ENCODE measurements at places on chromosomes 4 and X.

DNA sequence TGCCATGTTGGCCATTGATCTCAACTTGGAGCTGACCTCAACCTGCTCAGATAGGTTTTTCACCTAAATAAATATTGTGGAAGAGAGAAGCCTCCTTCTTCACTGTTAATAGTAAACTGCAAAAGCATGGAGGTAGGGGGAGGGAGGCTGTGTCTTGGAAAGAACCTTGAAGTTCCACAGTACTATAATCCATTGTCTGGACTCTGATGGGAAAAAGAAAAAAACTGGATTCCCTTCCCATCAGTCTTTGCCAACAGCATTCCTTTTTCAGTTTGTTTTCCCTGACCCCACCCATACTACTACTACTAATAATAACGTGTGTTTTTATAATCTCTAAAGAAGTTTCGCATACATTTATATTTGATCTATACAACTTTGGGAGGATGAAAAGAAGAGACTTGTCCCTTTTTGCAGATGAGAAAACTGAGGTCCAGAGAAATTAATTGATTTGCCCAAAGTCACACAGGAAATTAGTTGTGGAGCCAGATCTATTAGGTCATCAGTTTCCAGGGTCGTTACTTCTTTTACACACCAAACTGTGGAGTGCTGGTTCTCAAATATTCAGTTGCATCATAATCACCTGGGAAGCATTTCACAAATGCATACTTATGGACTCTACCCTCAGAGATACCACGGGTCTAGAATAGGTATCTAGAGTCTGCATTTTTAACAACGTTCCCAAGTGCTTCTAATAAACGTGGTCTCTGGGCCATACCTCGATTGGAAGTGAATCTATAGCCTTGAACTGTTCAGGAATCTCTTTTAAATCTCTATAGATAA is 59.1 kb downstream of the LUZP4 start:
- no peak for DNase-seq

GRCh38 chr4:3252480-3252828 is 3.5 kb downstream of the MSANTD1 start:
- no peak for DNase-seq

DNA sequence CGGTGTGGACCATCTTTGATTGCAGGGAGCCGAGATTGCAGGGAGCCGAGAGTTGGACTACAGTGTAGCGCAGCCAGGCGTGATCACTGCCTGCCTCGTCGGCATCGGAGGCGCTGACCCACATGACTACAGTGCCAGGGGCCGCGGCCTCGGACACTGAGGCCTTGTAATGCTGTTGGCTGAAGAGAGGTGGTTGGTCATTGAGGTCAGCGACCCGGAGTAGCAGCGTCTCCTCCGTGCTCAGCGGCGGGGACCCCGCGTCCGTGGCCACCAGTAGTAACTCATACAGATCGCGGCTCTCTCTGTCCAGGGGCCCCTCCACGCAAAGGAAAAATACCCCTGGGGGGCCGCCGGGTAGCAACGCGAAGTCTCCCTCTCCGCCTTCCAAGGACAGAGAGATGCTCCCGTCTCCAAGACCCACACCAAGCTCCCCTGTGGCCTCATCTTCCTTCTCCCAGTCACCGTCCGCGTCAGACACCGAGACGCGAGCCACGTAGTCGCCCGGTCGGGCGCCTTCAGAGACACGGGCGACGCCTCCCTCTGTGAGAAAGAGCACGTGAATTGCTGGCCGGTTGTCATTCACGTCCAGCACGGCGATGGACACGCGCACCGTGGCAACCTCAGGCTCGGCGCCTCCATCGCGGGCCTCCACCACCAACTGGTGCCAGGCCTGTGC is 1.9 kb downstream of the DCHS2 start:
- DNase-seq: no peak

DNA sequence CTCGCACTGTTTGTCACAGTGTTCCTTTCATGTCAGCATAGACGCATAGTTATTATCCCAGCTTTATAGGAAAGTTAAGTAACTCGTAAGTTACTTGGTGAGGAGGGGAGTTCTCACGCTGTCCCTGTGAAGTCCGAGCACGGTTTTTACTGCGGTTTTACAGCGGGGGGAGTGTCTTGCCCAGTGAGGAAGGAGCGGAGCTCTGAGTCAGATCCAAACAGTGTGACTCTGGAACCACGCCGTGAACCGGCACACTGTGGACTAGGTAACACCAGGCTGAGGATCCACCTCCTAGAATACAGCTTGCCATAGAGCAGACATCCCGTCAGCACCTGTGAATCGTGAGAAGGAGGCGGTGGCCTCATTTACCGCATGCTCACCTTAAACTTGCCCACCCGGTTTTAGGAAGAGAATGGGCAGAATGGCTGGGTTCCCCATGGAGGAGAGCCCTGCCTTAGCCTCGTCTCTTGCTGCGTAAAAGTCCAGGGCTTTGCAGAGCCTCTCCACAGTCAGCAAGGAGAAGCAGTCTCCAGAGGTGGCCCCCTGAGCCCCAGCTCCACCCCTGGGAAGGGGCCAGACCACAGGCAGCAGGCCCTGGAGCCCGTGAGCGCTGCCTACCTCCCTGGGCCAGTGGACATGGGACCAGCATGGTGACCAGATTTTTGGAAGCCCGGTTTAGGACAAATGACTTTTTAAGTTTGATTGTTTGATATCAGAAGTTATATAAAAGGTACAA is 40.2 kb upstream of the HGFAC start:
- DNase-seq: peak; percentile 14

DNA sequence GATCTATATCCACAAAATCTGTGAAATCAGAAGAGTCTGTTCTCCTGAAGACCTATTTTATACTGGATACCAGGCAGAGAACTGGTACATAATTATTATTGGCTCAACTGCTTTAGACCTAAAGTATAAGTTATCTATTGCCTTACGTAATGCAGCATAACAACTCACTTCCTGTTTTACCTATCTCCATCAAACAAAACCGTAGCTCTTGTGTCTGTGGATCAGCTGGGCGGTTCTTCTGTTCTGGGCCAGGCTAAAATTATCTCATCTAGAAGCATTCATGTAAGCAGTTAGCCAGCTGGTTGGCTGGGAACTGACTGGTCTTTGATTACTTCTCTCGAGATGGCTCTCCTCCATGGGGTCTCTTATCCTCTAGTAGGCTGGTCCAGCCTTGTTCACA is 57.8 kb downstream of the PPP1R2C start:
- DNase-seq: no peak

- peak; percentile 16 for DNase-seq
These were observed 1074.1 kb upstream of the SLIT2 start for GRCh38 chr4:19177616-19178015.

DNA sequence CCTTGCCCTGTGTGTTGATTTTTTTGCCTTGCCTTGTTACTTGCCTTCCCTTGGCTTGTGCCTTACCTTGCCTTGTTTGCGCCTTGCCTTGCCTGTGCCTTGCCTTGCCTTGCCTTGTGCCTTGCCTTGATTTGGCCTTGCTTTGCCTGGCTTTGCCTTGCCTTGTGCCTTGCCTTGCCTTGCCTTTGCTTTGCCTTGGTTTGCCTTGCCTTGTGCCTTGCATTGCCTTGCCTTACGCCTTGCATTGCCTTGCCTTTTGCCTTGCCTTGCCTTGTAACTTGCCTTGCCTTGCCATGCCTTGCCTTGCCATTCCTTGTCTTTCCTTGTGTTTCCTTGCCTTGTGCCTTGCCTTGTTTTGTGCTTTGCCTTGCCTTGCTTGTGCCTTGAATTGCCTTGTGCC is 94.6 kb downstream of the TAB3 start:
- no peak for DNase-seq

- no peak for DNase-seq
These were observed 13.3 kb downstream of the NFKB1 start for GRCh38 chr4:102514298-102514964.

- no peak for DNase-seq
These were observed 41.3 kb downstream of the TRAPPC11 start for GRCh38 chr4:183700407-183700806.

DNA sequence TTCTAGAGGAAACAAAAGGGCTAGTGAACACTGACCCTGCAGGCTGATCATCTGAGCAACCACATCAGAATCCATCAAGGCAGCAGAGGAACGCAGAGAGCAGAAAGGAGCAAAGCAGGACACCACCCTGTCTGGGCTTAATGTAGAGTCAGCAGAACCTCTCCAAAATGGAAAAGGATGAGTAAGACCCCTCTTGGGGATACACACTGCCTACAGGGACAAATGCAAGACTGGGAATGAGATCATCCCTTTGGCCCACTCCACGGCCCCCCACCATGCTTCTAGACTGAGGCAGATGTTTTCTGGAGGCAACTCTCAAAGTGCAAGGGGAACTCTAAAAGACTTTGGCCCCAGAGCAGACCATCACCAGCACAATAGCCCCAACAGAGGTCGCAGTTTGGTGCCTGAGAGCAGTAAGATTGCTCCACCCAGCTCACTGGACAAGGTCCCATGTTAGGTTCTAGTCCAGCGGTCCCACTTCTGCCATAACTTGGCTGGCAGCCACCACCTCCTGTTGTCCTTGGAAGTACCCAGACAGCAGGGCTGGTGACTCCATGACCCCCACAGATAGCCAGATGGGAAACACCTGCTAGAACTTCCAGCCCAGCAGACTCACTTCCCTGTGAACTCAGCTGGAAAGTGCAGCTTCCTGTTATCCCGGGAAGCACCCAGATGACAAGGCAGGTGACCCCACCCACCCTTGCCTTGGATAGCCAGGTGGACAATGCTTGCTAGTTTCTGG is 372.7 kb downstream of the INPP4B start:
- no peak for DNase-seq

DNA sequence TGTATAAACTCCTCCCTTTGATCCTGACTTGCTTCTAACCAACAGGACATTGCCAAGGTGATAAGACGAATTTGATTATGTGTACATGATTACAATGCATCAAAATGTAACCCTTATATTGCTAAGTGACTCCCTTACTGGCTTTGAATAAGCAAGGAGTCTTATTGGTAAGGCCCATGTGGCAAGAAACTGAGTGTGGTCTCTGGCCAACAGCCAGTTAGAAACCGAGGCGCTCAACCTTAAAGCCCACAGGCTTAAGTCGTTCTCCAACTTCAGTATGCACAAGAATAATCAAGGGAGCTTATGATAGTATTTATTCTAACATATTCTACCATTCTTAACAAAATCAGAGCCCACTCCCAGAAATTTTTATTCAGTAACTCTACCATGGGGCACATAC is 374.2 kb upstream of the F9 start:
- no peak for DNase-seq

DNA sequence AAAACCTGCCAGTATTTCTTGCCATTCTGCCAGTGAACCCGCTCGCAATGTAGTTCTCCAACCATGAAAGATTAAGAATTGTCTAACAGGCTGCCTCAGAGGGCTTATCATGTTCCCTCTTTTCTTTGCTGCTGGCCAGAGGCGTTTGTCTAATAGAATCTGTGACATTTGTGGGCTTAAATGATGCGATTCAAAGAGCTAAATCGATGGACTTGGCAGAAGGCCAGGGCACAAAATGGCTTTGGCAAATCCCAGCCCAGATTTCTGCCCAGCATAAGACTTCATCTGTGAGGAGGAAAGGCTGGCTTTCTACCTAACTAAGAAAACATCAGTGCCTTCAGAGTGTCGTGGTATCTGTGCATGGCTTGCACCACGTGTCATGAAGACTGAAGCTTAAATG is 79.9 kb downstream of the TRPC5OS start:
- no peak for DNase-seq

GRCh38 chrX:116232833-116233232 is 62.3 kb downstream of the AGTR2 start:
- DNase-seq: peak; percentile 52

DNA sequence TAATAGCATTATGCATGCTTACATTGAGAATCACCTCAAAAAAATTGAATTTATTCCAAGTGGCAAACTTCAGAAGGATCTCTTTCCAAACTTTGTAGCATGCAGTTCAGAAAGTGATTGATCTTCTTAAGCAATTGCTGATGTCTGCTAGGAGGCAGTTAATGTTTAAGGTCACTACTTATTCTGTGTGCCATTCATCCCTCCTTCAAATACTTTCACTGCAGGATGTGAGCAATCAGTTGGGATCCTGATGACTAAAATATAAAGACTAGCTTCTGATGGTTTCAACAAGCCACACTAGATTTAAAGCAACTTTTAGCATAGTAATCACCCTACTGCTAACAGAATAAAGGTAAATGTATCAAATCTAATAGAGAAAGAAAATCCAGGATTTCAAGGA is 414.1 kb downstream of the ADGRL3 start:
- peak; percentile 49 for DNase-seq

DNA sequence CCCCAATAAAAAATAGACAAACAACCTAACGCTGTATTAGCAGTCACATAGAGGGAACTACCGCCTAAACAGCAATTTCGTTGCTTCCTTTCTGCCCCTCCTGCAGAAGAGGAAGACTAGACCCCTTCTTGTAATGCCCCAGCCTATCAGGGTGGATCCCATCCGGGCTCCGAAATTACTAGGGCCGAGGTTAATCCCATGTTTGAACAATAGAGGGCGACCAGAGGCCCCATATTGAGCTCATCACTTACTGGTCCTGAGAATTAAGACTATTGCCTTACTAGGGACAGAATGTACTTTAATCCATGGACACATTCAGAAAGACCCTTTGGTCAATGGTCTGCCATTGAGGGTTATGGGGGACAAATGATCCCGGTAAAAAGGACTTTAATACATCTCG is 11.8 kb upstream of the ZNF630 start:
- DNase-seq: peak; percentile 36

GRCh38 chr4:148292686-148293085 is 149.5 kb downstream of the NR3C2 start:
- DNase-seq: no peak

GRCh38 chrX:121671649-121672048 is 624.2 kb downstream of the GLUD2 start:
- DNase-seq: no peak

- DNase-seq: no peak
These were observed 62.0 kb downstream of the PHKA1 start for GRCh38 chrX:72652082-72652481.

DNA sequence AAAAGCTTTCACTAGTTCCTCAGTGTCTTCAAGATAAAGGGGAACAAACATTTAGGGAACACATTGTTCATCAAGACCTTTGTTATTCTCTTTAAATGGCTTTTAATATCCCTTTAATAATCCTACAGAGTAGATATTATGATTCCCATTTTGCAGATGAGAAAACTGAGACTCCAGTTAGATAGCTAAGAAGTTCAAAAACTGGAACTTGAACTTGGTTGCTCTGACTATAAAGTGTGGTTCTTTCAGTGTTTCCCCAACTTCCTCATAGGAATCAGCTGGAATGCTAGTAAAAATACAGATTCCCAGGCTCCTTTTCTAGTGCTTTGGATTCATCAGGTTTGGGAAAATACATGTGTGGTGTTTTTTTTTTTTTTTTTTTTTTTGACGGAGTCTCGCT is 37.7 kb downstream of the DLG3 start:
- DNase-seq: no peak

DNA sequence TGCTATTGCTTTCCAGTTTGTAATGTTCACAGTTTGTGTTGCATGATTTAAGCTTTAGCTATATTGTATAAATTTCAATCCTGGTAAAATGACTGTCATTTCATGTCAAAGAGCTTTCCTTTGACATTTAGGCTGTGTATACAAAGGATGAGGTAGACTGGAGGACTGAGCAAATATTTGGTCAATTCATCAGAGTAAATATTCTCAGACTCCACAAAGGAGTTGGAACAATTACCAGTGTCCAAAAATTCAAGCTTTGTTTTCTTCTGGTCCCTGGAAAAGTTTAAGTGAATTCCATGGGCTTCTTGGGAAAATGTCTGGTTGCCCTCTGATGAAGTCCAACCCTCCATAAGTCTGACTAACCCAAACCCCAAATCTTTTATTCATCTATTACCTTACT is 682.4 kb downstream of the DACH2 start:
- DNase-seq: no peak

Data from fibroblast of skin of right biceps (primary cell).